ENCODE measurements at places on chromosomes 4 and X. TPM values are rescaled to one million over a fixed set of nuclear protein-coding genes. Genes with fewer than 3 reads are reported as not detected.

The NXF3 gene
- not detected for total RNA-seq

The AMTN gene
- total RNA-seq: 0.09 TPM

The CFAP97 gene
- total RNA-seq: 12.2 TPM

The SPATA18 gene
- 4.5 TPM for total RNA-seq

The STK26 gene
- 12.6 TPM for total RNA-seq

The BEX4 gene
- total RNA-seq: 1.7 TPM

The CCDC110 gene
- not detected for total RNA-seq

The EPGN gene
- total RNA-seq: not detected

Data from A549 treated with CpdA at 1 μM for 4 hours (cell line).